ENCODE measurements at places on chromosomes 6 and 20.

GRCh38 chr6:143183666-143184065 lies 123.0 kb downstream of the AIG1 start:
- no peak for DNase-seq

DNA sequence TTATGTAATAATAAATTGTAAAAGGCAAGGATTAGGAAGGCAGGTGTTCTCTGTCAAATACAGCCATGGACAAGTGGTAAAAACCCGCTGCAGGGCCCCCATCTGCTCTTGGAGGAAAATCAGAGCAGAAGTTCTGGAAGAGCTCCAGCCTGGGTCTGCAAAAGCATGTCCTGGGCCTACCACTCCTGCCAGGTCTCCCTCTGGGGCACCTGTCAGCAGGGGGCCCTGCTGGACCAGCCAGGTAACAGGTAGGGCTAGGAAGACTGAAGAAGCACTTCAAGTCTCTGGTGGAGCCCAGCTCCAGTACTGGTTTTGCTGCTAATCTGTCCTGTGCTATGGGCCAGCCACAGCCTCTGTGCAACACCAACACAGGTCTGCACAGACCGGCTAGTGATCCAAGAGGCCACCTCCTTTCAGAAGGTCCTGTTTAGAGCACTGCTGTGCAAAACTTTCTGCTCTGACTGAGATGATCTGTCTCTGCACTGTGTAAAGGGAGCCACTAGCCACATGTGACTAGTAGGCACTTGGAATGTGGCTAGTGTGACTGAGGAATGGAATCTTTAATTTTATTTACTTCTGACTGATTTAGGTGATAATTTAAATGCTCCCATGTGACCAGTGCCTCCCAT lies 30.2 kb downstream of the RRBP1 start:
- DNase-seq: no peak

GRCh38 chr6:108914235-108915022 lies 66.2 kb downstream of the ARMC2 start:
- DNase-seq: no peak

GRCh38 chr20:56978475-56978874 lies 288.0 kb downstream of the BMP7 start:
- no peak for DNase-seq

DNA sequence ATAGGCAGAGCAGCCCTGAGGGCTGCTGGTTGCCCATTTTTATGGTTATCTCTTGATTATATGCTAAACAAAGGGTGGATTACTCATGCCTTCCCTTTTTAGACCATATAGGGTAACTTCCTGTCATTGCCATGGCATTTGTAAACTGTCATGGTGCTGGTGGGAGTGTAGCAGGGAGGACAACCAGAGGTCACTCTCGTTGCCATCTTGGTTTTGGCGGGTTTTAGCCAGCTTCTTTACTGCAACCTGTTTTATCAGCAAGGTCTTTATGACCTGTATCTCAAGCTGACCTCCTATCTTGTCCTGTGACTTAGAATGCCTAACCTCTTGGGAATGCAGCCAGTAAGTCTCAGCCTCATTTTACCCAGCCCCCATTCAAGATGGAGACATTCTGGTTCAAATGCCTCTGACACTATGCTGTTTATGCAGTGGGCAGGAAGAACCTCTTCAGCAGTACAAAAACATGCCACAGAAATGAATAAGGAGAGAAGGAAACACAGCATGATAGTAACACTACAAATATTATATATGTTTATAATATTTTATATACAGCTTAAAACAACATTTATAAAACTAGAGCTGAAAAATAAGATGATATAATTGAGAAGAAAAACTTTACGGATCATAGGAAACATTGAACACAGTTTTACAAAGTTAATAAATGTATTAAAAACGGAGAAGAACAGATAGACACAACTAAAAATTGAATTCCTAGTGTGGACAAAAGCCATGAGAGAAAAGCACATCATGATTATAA lies 58.9 kb upstream of the SAMD5 start:
- no peak for DNase-seq

DNA sequence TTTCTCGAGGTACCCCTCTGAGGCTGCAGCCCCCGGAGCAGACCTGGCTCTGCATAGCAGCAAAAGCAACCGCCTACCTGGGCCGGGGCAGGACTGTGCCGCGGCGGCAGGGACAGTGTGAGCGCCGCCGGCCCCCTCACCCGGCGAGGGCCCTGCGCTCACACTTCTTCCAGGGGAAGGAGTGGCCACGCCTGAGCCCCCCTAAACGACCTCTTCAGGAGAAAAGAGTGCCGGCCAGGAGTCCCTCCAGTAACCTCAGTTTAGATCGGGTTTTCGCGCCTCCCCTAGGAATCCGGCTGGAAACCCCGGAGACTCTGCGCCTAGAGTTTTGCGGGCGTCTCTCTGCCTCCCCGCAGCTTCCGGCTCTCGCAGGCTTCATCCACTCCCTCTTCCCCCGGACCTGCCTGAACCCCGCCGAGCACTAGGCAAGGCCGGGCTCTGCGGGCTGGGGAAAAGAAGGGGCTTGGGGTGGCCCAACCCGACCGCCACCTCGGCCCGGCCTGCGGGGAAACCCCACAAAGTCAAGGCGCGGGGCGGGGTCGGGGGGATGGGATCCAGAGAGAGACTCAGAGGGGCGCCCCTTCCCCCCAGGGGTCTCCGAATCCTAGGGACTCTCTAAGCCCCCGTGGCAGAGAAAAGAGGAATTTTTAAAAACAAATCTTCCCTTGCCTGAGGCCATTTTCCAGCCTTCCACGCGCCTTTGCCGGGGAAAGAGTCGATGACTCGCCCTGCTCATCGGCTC lies 558 bp downstream of the LINC00237 start:
- no peak for DNase-seq

- DNase-seq: no peak
These were observed 17.6 kb downstream of the TFAP2B start for GRCh38 chr6:50836231-50836630.

DNA sequence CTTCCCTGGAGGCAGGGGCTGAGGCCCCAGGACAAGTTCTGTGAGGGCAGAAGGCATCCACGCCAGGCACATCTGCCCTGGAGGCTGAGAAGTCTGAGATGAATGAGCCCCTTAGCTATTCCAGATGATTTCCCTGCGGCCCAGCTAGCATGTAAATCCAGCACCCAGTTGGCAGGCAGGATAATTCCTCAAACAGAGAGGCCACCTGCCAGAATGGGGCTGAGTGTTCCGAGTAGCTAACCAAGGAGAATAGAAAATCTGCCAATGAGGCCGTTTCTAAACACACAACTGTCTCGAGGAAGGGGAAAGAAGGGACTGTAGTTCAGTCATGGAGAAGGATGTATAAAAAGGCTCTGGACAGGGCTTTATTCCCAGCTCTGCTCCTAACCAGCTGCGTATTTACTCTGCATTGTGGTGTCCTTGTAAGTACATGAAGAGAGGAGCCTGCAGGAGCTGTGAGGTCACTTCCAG lies 211.4 kb upstream of the CDYL start:
- DNase-seq: no peak

DNA sequence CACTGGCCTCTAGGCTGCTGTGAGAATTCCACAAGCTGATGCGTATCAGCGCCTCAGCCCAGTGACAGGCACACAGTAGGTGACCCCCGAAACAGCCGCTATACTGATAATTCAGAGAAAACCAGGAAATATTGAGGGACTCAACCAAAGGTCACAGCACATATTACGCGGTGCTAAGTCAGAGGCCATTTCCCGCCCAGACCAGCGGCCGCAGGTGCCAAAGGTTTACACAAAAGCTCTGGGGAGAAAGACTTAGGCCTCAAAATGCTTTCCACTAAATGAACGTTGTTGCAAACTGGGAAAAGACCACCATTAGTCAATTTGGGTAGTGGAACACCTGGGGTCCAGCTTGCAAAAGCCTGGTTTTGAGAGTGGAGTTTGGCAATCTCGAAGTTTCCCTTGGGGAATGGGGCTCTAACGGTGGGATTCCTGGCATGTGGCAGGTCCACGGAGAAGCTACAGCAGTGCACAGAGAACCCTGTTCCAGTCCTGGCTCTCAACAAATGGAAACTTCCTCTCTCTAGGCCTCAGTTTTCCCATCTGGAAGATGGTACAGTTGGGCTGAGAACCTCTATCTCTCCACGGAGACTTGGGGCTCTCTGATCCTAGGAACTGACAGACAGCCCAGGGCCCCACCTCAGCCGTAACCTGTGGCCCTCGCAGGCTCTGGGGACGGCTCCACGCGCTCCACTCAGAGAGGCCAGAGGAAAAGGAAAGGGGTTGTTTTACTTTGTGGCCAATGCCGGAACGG lies 4.7 kb downstream of the NOL4L start:
- no peak for DNase-seq

GRCh38 chr20:31560094-31560745 lies 44.9 kb upstream of the ID1 start:
- DNase-seq: peak; percentile 55

DNA sequence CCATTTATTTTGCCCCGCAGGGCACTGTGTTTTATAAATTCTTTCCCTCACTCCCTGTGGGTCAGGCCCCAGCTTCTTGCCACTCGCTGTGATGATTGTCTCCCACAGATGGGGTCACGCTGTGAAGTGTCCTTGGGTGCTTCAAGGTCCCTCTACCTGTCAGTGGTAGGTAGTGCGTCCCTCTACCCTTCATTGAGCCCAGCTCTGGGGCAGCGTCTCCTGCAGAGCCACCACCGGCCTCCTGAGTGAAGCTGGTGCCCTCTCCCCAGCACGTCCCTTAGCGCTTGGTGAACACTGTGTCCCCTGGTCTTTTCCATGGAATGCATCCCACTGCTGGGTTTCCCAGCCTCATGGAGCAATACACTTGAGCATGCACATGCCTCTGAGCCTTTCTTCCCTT lies 108.2 kb downstream of the NRN1 start:
- no peak for DNase-seq

DNA sequence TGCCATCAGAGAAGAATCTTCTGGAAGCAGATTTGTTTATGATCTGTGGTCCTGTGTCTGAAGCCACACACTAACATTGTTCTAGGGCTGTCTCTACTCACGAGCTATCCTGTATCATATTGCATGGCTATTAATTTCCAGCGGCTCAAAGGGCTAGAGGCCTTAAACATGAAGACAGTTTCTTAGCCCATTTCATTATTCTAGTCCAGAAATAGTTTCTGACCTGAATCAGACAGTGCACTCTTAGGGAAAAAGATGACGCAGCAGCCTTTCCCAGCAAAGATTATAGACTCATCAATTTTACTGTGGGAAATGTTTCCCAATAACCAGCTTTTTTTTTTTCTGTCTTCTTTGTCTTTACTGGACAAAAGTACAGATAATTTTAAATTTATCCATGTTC lies 105.3 kb upstream of the SUPT3H start:
- DNase-seq: no peak

All from stimulated activated CD8-positive, alpha-beta memory T cell treated with anti-CD3 and anti-CD28 coated beads, Interleukin-2, amount 100 ng/mL, for 1 hour (primary cell).